ENCODE measurements at places on chromosomes 6 and 20. TPM values are rescaled to one million over a fixed set of nuclear protein-coding genes. Genes with fewer than 3 reads are reported as not detected.

PPIL6 gene
- 3.3 TPM for total RNA-seq

FAXC gene
- total RNA-seq: 2.1 TPM

GRCh38 chr20:58710481-58711265 is 18.1 kb downstream of the NPEPL1 start:
- peak; percentile 9 for DNase-seq

FAM83D gene
- total RNA-seq: 4.5 TPM

EYS gene
- not detected for total RNA-seq

DNA sequence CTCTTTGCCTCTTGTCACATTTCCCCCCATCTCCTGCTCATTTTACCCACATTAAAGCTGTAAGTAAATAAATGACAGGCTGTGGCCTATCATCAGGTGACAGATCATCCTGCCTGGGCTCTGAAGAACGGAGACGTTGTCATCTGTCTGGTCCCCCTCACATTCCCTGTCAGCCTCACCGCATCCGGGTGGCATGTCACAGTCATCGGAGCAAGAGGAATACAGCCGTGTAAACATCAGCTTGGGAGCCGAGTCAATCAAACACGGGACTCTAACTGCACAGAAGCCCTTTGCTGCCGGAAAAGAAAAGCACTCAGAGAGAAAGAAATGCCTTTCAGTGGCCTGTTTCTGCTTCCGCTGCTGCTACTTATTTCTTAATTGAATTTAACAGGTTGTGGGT is 371.9 kb upstream of the ID4 start:
- DNase-seq: no peak

DNA sequence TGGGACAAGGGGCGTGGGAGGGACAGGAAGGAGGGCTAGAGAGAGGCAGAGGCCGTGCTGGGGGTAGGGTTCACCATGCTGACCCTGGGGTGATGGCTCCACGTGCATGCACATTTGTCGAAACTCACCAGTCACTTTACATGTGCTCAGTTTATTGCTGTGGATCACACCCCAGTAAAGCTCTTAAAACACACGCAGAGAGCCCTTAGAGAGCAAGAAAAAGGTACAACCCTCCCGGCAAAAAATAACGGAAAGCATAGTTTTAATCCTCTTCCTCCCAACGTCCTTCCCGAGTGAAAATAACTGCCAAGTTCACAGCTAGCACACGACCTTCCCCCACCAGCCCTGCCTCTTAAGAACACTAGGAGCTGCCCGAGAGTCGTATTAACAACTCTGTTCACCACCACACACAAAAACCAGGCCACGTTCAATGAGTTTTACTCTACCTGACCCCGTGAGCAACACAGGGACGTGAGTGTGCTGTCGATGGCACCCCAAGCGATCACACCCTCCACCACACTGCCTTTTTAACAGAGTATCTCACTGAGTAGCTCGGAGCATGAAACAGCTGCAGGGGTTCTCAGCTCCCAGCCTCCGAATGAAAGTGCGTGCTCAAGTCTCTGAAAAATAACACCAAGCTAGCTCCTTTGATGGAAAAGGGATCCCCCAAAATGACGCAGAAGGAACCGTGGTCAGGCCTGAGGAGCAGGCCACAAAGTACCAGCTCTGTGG is 39.7 kb downstream of the TAF4 start:
- DNase-seq: peak; percentile 69

- no peak for DNase-seq
These were observed 10.5 kb upstream of the ZNF334 start for GRCh38 chr20:46523696-46524328.

NMBR gene
- not detected for total RNA-seq

OPRM1 gene
- total RNA-seq: not detected

- no peak for DNase-seq
These were observed 25.1 kb upstream of the CCR6 start for GRCh38 chr6:167097770-167098169.

DNA sequence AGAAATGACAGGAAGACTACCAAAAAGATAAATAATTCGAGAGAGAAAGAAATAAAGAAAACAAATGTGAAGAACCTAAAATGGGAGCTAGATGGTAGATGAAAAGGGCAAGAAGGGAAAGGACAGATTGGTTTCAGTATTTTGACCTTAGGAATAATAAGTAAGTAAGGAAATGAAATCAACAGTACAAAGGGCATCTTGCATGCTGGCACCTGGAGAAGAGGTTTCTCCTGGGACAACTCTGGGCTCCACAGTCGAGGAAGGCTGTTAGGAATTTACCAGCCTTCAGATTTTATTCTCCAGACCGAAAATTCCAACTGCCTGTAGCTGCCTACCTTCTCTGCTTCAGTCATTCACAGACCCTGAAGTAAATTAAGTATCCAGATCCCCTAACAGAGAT is 80.5 kb downstream of the SMLR1 start:
- DNase-seq: no peak

GRCh38 chr6:85107701-85108100 is 342.2 kb upstream of the NT5E start:
- no peak for DNase-seq

- no peak for DNase-seq
These were observed 106.8 kb downstream of the GJA10 start for GRCh38 chr6:90000864-90001731.

DNA sequence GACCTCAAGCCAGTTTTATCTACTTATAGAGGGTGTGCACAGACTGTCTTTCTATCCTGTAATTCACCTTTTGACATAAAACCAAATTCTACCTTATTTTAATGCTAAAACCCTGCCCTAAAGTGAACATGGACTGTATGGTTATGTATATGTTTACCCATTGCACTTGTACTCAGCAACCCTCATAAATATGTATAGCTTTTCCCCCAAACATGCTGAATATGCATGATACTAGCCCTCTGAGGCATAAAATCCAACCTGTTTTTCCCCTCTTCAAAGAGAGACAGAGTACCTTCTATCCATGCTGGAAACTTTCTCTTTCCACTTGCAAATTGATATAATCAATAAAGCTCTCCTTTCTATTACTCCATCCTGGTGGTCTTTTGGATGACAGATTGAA is 267.9 kb upstream of the BMP2 start:
- DNase-seq: no peak

GRCh38 chr6:124973780-124974179 is 11.5 kb downstream of the RNF217 start:
- DNase-seq: no peak

- DNase-seq: no peak
These were observed 180.8 kb upstream of the CST7 start for GRCh38 chr20:24768201-24768636.

ZSCAN26 gene
- total RNA-seq: 17.7 TPM

DNA sequence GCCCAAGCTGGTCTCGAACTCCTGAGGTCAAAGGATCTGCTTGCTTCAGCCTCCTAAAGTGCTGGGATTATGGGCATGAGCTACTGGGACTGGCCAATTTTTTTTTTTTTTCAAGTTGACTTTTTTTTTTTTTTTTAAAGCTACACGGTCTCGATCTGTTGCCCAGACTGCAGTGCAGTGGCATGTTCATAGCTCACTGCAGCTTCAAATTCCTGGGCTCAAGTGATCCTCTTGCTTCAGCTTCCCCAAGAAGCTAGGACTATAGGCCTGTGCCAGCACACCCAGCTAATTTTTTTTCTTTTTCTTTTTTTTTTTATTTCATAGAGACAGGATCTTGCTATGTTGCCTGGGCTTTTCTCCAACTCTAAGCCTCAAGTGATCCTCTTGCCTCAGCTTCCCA is 59.5 kb downstream of the NCOA3 start:
- no peak for DNase-seq

GRCh38 chr20:32596681-32597252 is 11.6 kb upstream of the NOL4L start:
- DNase-seq: peak; percentile 61

- DNase-seq: no peak
These were observed 38.8 kb downstream of the ISM1 start for GRCh38 chr20:13259921-13260320.

- DNase-seq: peak; percentile 29
These were observed 661.3 kb downstream of the BCKDHB start for GRCh38 chr6:80767808-80768207.

THBS2 gene
- 52.4 TPM for total RNA-seq

C20orf144 gene
- total RNA-seq: not detected

C6orf15 gene
- total RNA-seq: not detected

- DNase-seq: no peak
These were observed 317.8 kb downstream of the CENPW start for GRCh38 chr6:126657561-126658175.

DNA sequence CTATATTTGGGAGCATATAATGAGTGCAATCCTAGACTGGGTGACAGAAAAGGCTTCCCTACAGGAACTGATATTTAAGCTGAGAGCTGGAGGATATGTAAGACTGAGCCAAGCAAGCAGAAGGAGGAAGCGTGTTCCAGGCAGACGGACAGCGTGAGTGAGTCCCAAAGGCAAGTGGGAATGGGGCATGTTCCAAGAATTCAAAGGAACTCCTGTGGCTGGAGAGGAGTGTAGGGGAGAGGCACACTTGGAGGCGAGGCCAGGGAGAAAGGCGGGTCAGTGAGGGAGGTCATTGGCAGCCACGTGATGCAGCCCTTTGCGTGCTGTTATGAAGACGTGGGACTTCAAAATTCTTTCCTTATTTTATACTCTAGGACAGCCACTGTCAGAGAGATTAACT is 27.9 kb upstream of the SGK1 start:
- no peak for DNase-seq

MRAP2 gene
- total RNA-seq: 0.36 TPM

GRCh38 chr6:147640606-147641005 is 132.1 kb downstream of the SAMD5 start:
- DNase-seq: no peak

TNFRSF6B gene
- total RNA-seq: 2.1 TPM

DNA sequence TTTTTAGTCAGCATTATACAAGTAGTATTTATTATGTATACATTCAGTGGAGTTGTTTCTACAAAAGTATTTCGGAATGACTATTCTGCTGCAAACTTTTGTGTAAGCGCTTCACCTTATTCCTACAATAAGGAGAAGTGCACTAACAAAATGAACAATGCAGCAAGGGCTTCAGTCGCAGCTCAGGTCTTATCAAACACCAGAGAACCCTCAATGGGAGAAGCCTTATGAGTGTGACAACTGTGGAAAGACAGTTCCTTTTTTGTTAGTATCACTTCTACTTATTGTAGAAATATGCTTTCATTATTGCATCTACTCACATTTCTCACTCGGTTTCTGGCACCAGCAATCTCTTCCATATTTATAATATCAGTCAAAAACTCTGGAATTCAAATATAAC is 18.8 kb downstream of the ZKSCAN3 start:
- no peak for DNase-seq

GRCh38 chr6:39850736-39851297 is 58.6 kb downstream of the DAAM2 start:
- DNase-seq: no peak

DNA sequence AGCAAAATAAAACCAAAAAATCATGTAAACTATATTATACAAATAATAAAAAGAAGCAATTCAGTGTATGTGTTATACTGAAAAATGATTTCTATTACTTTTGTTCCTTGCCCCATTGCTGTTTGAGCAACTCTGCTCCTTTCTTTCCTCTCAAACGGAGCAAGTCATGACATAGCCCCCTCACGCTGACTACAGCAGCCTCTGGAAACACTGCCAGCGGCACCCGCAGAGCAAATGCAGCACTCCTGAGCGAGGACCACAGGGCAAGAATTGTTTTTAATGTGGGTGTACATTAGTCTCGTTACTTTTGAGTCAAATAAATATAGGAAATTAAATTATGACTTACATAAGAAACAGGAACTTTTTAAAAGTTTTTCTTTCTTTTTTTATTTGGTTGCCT is 350.1 kb upstream of the HSF2 start:
- DNase-seq: peak; percentile 29

- no peak for DNase-seq
These were observed 12.5 kb upstream of the PANK2 start for GRCh38 chr20:3876676-3877075.

- DNase-seq: no peak
These were observed 743 bp downstream of the CMTR1 start for GRCh38 chr6:37433657-37434271.

GRCh38 chr6:130788954-130789353 is 38.3 kb upstream of the SMLR1 start:
- DNase-seq: no peak

DNA sequence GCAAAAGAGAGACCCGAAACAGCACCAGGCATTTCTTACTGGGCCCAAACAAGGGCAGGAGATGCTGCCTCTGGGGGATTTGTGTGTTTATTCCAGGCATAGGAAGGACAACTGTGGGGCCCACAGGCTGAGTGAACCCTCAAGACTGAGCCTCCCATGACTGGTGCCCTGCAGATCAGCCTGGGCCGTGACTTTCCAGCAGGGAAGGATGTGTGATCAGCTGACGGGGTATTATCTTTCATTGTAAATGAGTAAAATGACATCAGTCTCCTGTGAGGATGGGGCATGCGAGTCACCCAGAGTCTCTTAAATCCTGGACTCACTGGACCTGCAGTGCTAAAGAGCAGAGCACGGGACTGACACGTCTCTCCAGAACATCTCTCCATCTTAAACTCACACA is 3.9 kb upstream of the TEAD3 start:
- DNase-seq: no peak

BCLAF1 gene
- total RNA-seq: 55.7 TPM

DNA sequence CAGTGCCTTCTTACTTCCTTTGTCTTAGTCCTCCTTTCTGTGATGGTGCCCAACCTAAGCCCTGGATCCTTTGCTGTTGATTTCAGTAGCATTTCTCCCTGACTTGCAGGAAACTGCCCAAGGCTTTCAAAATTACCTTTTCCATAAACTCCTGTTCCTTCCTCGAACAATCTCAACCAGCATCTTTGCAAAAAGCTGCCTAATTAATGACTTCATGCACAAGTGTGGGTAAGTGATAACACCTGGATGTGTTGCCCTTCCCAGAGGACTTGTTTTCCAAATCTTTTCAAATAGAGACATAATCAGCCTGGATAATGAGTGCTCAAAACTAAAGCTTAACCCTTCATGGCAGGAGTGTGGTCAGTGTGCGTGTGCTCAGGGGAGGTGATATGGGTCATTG is 118.0 kb downstream of the PCSK2 start:
- no peak for DNase-seq

GRCh38 chr6:16349544-16349943 is 111.2 kb downstream of the GMPR start:
- DNase-seq: no peak

C20orf204 gene
- 0.13 TPM for total RNA-seq

LINC00237 gene
- not detected for total RNA-seq

DNA sequence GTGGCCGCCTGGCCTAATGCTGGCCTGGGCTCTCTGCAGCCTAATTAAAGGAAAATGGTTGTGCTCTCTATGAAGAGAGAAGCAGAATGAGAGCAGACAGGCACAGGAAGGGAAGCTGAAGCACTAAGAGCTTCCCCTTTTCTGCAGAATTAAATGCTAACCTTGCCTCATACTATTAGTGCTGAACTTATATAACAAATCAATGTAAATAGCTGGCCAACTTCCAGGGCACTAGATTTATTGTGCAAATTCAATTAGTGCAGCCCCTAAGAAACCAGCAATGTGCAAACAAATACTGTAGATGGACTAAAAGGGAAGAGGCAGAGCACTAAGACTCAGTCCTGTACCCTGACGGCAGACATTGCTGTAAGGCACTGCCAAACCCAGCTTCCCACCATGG is 36.1 kb upstream of the INSM1 start:
- no peak for DNase-seq

WFDC2 gene
- total RNA-seq: not detected

GRCh38 chr6:82038631-82039030 is 208.9 kb downstream of the IBTK start:
- no peak for DNase-seq

- no peak for DNase-seq
These were observed 46.8 kb downstream of the PYGB start for GRCh38 chr20:25294459-25295385.

GRCh38 chr6:52733172-52733571 is 30.1 kb downstream of the GSTA2 start:
- DNase-seq: no peak

- peak; percentile 67 for DNase-seq
These were observed 59.2 kb upstream of the FNDC1 start for GRCh38 chr6:159110013-159110412.
